ENCODE measurements at places on chromosomes 7 and 10.

DNA sequence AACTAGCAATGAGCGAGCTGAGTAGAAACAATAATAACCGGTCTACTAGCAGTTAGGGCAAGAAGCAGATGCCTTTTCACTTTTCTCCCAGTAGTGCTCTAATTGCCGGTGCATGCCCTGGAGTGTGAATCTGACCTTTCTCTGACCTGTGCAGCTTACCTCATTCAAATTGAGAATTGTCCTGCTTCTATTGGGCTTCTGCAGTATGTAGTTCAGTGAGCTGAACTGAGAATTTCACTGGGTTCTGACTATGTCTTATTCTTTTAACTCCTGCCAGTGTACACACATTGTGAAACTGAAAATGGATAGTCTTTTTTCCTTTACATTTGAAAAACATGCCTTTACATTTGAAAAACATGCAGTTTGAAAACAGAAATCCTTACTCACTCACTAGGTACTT lies 157.9 kb upstream of the GRM3 start:
- DNase-seq: no peak

DNA sequence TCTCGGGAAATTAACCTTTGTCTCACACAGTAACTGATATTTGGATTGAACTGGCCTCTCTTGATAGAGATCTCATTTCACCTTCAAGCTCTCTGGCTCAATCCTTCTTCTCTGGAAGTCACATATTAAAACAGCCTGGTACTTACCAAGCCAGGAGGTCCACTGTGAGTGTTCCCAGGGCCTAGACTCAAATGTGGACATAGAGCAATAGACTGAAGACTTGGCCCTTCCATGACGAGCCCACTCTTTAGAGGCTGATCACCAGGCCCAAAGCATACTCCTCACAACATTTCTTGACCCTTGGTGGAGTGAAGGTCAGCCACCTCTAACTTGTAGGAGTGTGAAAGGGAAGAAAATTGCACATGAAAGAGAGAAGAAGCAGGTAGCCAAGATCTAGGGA lies 38.5 kb downstream of the COL1A2 start:
- DNase-seq: no peak

DNA sequence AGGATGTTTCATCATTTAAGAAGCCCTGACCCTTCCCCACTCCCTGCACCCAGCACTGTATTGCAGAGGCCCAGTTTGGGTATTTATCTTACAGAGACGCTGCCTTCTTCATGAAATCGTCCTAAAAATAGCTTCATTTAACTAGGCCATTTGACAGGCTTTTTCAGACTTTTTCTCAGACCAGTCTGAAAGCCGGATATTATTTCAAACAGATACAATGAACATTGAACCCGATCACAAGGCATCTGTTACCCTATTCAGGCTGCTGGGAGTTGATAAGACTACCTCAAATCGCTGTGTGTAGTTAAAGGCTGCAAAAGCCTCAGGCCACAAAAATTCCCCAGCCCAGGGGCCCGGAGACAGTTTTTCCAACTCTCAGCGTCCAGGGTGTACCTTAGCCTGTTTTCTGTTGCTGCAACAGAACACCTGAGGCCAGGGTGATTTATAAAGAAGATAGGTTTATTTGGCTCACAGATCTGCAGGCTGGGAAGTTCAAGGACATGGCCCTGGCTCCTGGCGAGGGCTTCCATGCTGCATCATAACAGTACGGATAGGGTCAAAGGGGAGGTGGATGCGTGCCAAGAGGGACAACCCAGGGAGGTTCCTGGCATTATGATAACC lies 130.7 kb upstream of the SH2B2 start:
- no peak for DNase-seq

DNA sequence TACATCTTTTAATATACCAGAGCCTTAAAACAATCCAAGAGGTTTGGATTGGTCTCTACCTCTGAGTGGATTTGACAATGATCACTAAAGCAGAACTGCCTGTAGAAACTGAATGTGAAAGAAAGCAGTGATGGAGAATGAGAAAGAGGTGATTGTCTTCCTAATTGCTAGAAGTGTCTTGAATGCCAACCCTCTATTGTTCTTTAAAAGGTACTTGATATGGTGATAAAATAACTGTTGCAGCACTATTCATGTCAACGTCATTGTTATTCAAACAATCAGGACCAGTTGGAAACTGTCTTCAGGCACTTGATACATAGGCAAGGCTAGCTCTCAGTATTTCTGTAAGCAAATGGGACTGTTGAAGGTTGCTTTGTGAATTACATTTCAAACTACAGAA lies 47.9 kb upstream of the ITPRID1 start:
- no peak for DNase-seq

DNA sequence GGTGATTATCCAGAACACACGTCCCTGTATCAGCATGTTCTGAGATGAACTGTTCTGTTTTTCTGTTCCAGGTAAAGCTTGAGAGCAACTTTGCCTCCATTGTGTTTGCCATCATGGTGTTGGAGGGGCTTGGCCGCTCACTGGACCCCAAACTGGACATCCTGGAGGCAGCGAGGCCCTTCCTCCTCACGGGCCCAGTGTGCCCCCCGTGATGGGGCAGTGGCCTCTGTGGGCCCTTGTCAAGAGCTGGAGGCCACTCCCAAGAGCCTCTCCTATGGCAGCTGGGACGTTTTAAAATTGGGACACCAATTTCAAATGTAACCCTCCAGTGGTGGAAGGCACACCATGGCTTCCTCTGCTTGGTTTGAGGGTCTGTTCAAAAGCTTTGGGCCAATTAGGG lies 1.9 kb upstream of the NDUFB2 start:
- no peak for DNase-seq

DNA sequence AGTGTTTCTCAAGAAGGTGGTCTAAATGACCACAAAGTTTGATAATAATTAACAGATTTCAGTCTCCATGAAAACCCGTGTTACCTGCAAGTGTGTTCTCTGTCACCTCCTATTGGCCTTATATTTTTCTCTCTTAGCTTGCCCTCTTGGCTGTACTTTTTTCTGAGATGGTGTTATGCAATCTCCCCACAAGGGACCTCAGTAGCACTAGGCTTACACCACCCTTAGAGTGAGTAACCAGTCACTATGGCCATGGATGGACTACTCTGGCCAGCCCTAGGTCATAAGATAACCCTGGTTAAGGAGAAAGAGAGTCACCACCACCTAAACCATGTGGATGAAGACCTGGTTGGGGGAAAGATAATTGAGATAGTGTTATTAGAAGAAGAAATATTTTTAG lies 76.8 kb downstream of the NPSR1 start:
- no peak for DNase-seq

DNA sequence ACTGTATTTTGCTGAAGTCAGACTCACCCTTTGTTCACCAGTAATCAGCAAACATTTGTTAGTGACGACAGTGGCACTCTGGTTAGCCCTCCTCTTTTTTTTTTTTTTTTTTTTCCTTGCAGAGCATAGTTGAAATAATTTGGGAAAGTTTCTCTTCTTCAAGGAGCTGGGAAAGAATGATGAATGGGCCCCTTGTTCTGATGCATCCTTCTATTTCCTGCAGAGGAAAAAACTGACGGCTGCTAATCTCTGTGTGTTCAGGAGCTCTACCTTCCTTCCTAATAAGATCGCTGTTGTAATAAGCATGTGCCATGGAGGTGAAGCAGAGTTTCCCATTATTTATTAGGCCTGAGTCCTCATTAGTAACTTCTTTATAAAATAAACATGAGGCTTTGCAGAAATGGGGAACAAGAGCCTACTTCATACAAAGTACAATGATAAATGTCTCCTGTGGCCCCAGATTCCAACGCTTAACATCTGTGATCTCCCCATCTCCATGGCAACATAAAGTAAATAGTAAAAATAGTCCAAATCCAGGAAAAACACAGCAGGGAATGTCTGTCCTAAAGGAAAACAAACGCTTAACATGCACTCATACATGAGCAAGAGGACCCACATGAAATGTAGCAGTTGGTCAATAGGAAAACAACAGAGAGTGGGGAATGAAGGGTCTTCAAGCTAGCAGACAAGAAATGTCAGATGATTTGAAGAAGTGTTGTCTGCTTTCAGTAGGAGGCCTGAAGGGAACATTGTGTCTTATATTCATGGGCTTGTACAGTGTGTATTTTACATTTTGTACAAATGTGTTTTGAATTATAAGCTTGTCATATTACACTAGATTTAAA lies 59.1 kb upstream of the CALD1 start:
- DNase-seq: no peak

DNA sequence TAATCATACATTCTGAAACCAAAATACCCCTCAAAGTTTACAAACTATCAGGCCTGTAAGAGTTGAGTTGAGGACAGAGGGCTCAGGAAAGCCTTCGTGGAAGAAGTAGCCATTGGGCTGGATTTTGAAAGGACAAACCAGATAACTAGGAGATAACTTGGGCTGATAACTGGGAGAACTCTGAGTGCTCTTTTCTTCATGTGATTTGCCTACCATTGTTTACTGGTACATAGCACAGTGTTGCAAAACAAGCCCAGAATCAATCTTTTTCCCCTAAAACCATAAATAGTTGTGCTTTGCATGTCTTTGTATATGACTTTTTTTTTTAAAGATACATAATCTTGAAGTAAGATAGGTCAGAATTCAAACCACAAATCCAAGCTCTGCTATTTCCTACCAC lies 106.7 kb upstream of the ITGB1 start:
- DNase-seq: no peak

GRCh38 chr10:35635576-35635975 lies 6.5 kb downstream of the FZD8 start:
- peak; percentile 31 for DNase-seq

DNA sequence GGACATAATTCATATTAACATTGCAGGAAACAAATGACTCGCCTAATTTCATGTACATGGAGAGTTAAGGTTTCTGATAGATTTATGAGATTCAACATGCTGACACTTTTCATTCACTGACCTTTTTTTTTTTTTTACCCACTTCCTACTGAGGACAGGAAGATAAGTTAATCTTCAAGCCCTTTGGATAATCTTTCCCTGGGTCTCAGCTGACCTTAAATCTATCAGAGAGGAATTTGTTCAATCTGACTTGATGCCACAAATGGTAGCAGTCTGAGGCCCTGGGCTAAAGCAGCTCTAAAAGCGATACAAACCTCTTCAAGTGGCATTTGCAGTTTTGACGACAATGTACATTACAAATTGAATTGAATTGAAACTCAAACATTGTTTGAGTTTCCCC lies 493.3 kb upstream of the SORCS1 start:
- DNase-seq: no peak

DNA sequence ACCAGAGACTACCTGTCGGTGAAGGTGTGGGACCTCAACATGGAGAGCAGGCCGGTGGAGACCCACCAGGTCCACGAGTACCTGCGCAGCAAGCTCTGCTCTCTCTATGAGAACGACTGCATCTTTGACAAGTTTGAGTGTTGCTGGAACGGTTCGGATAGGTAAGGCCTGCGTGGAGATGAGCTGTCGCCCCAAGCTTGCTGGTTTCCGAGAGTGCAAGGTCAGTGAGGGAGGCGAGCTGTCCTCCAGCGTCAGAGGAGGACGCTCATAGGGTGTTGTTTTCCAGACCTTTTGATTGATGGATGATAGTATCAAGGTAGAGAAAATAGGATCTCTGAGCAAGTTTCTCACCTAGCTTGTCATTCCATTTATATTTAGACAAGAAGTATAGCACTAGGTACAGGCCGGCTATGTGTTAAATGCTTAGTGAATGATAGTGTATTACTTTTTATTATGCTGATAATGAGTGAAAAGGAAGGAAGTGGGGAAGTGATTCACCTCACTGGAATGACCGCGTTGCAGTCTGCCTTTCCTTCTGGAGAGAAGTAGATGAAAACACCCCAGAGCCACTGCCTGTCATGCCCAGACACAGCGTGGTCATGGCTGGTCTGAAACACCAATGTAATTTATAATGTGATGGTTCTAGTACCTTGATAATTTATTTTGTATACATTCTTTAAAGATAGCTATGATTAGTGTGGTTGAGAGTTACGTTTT lies 33.9 kb downstream of the BNIP3 start:
- DNase-seq: no peak

DNA sequence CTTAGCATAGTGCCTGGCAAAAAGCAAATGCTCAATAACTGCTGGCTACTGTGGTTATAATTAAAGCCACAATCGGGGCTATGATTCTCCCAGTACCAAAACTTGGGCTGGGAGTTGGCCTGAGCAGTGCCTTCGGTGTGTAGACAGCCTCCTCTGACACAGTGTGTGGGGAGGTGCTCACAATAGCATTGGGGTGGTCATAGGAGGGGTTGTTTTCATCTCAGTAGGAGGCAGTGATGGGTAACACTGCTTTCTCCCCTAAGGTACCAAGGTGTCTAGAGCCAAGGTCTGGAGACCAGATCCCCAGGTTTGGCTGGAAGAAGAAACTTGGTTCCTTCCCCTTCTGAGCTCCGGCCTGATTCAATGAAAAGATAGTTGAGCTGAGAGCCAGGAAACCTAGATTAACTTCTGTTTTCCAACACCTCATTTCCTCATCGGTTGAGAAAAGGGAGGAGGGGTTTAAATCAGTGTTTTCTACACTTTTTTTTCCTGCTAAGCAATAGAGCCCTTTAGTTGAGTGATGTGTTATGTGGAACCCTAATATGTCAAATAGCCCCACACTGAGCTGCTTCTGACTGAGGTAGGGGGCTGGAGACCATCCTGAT lies 68.2 kb downstream of the LRMDA start:
- no peak for DNase-seq

- DNase-seq: no peak
Observed at GRCh38 chr7:46283852-46284251, 362.8 kb upstream of the IGFBP3 start.

DNA sequence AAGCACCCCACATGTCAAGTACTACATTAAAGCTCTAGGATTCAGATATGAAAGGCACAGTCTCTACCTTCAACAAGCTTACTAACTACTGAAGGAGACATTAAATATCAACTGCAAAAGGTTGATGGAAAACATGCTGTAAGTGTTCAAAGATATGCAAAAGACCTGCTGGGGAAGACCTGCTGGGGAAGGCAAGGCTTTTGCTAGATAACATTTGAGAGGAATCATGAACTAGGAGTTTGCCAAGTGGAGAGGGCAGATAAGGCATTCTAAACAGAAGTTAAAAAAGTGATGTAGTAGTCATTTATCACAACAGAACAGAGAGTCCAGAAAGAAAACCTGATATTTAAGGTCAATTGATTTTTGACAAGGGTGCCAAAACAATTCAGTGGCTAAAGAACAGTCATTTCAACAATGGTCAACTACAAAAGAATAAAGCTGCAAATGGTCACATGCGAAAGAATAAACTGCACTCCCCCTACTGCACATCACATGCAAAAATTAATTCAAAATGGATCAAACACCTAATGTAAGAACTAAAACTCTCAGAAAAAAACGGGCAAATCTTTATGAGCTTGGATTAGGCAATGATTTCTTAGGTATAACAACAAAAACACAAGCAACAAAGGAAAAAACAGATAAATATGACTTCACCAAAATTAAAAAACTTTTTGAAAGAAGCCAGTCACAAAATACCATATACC lies 23.0 kb upstream of the MSS51 start:
- DNase-seq: no peak

DNA sequence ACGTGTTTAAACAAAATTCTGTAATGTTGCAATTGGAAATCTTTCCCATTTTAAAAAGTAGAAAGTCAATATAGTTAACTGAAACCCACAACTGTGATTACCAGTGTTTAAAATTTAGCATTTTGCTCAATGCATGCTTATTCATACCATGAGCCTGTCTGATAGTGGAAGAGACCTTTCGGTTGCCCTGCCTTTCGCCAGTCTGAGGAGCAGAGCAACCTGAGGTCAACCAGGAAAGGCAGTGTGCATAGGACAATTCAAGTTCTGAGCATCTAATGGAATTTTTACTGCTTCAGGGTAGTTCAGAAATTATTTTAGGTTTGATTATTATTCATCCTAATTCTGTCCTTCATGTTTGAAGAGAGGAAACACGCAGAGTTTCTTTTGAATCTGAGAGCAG lies 100.8 kb downstream of the CUBN start:
- DNase-seq: no peak

Measured in NCI-H446 treated with DMSO at 0.1 percent for 48 hours (cell line).